Head of caudate nucleus (tissue), 42 donors: ENCODE measurements at places on chromosomes 3 and 15.

GRCh38 chr3:59677747-59678702 lies 628.2 kb upstream of the CFAP20DC start:
- no peak for DNase-seq

GRCh38 chr15:73695773-73696640 lies 11.8 kb downstream of the CD276 start:
- no peak for DNase-seq

- DNase-seq: no peak
These were observed 216.9 kb downstream of the ROBO2 start for GRCh38 chr3:77256584-77257503.

GRCh38 chr15:33119865-33120264 lies 74.6 kb downstream of the FMN1 start:
- DNase-seq: no peak
